Breast epithelium (tissue), 4 donors: ENCODE measurements at places on chromosomes 7 and 10. TPM values are rescaled to one million over a fixed set of nuclear protein-coding genes. Genes with fewer than 3 reads are reported as not detected.

DNA sequence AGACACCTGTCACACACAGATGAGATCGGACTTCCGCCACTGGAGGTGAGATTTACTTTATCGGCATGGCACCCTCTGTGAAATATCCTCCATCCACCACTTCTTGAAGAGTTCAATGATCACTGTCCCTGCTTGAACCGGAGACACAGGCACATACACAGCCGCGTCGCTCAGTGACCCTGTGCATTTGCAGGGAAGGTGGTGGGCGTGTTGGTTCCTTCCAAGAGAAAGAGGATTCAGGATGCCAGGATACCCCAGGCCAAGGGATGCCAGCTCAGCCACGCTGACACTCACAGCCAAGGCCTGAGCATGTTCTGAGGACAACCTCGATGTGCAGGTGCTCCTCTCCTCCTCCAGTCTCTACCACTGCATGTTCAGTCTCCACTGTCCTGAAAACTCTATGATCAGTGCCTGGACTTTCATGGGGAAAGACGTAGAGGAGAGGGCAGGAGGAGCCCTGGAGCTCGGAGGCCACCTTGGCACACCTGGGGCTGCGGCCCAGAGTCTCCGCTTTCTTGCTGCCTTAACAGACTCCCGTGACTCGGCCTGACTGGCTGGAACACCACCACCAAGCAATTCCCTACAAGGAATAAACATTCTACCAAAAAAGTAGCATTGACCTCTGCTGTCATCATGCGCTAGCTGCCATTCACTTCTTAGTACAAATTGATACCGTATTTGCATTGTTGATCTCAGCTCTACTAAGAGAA, 115.2 kb downstream of the TCERG1L start:
- DNase-seq, result no peak
- no peaks in the 10 kb centered on the region for H3K27me3 ChIP-seq
- no peaks in the 10 kb centered on the region for H3K4me1 ChIP-seq

DNA sequence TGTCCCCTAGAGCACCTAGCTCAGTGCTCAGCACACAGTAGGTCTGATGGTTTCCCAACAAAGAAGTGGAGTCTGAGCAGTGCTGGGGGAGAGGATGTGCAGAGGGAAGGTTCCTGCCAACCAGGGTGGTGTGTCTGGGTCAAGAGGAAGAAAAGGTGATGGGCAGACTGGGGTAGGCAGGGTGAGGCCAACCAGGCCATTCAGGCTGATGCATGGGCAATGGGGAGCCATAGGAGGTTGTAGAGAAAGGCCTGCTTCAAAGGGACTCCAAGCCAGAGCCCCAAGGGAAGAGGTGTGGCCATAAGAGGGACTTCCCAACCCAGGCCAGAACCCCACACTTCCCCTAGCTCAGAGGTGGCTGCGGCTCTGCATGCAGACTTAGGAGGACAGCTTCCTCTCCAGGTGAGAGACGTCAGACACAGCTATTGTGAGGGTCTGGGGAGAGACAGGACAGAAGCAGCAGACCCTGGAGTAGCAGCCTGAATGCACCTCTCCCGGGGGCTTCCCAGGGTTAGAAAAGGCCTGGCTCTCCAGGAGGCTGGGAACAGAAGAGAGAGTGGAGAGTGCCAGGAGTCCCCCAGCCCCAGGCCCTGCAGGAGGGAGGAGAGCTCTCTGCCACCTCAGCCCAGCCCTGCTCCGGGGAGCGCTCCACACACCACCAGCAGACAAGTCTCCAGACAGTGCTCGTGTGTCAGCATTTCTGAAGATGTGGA, 87.4 kb upstream of the ZMIZ1 start:
- H3K27me3 ChIP-seq, result no peaks in the 10 kb centered on the region
- no peak for DNase-seq
- no peak overlapping the region for H3K4me3 ChIP-seq
- no peak overlapping the region for H3K27ac ChIP-seq

ATP5F1C gene
- total RNA-seq, result 224 TPM

GPAM gene
- total RNA-seq, result 462 TPM

MTURN gene
- 199 TPM for total RNA-seq

- H3K27me3 ChIP-seq, result peaks cover 5% of the 10 kb centered on the region
- H3K4me1 ChIP-seq, result no peaks in the 10 kb centered on the region
- no peak overlapping the region for H3K27ac ChIP-seq
- DNase-seq, result peak; percentile 37
- H3K4me3 ChIP-seq, result no peak overlapping the region
These were observed 72.5 kb downstream of the C10orf143 start for GRCh38 chr10:130038019-130038555.

DNA sequence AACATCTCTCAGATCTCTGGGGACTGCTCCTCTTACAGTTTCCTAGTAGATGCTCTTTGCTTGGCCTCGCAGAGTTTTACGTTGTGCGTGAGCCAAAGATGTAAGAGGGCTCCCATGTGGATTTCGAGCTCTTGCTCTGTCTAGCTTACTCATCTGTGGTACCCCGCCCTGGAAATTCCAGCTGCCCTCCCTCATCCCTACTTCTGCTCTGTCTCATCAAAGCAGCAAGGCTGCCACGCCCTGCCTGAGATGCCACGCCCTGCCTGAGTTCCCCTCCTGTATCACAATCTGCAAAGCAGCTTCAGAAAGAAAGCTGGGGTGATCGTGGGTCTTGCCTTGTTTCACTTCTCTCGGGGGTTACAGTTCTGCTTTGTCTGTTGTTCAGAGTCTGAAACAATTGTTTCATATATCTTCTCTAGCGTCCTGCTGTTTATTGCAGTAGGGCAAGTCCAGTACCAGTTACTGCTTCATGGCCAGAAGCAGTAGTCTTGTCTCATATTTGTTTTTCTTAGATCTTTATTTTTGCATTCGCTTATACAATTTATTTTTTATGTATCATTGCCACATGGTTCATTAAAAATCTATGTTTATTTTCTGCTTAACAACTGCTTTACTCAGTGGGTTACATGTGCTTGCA, 36.1 kb upstream of the CCNY start:
- H3K27ac ChIP-seq, result no peak overlapping the region
- no peaks in the 10 kb centered on the region for H3K36me3 ChIP-seq
- H3K27me3 ChIP-seq, result no peaks in the 10 kb centered on the region
- H3K4me3 ChIP-seq, result no peak overlapping the region
- DNase-seq, result no peak

DNA sequence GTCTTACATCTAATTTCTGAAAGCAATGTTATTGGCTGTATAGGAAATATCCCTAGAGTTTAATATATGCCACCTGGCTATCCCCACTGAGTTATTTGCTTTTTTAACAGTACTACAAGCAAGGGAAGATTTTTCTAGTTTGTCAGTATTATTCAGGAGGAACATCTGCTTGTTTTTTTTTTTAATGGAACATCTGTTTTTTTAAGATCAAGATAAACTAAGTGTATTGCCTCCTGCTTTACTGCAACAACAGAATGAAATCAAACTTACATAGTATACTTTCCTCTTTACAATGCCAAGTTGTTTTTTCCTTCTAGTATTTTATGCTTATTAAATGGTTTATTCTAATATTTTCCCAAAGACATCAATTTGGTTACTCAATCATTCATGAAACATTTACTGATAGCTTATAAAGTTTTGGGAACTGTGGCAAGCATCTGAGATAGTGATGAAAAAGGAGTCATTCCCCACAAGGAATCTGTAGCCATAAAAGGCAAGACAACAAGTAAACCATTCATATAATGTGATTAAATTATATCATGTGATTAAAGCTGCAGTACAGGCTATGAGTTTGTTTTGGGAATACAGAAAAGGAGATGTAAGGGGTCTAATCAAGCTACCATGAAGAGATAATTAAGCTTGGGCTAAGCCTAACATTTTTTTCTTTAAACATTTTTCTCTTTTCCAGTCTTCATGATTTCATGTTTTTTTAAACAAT, 17.4 kb downstream of the MTPN start:
- H3K27ac ChIP-seq, result no peak overlapping the region
- H3K4me1 ChIP-seq, result no peaks in the 10 kb centered on the region
- H3K27me3 ChIP-seq, result no peaks in the 10 kb centered on the region
- no peak for DNase-seq
- H3K36me3 ChIP-seq, result no peaks in the 10 kb centered on the region

DNA sequence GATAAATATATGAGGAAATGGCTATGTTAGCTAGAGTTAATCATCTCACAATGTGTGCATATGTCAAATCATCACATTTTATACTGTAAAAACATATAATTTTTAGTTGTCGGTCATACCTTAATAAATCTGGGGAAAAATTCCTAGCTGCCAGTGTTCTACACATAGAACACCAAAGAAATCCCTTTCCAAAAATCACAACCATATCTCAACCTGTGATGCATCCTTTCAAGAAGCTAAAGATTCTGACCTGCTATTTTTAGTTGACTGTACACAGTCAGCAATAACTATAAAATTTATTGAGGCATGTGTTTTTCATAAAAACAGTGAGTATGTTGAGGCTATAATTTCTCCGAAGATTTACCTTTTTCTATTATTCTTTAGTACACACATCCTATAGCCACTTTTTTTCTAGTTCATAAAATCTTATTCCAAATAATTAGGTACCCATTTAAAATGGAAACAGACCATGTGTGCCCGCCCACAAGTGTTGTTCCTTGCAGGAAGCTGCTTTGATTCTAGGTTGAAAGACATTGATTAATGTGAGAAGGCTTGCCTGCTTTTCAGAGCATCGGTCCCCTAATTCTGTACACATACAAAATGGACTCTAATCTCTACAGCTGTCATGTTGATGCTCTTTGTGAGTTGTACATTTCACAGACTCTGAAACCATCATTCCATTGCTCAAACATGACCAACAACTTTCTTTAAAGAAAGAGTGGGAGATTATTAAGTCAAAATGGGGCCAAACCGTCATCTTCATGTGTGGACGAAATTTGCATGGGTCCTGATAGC, 117.5 kb upstream of the LRRN3 start:
- H3K27ac ChIP-seq, result no peak overlapping the region
- no peaks in the 10 kb centered on the region for H3K27me3 ChIP-seq
- H3K4me3 ChIP-seq, result no peak overlapping the region
- no peak for DNase-seq
- no peaks in the 10 kb centered on the region for H3K4me1 ChIP-seq
